ENCODE measurements at places on chromosomes 1 and 21. TPM values are rescaled to one million over a fixed set of nuclear protein-coding genes. Genes with fewer than 3 reads are reported as not detected.

- H3K36me3 ChIP-seq, result no peaks in the 10 kb centered on the region
- H3K4me1 ChIP-seq, result no peaks in the 10 kb centered on the region
- H3K27ac ChIP-seq, result no peak overlapping the region
- DNase-seq, result no peak
- H3K4me3 ChIP-seq, result no peak overlapping the region
Observed at GRCh38 chr1:103218369-103218768, 110.0 kb upstream of the COL11A1 start.

GRCh38 chr1:84247425-84248220 is 53.9 kb upstream of the SAMD13 start:
- no peaks in the 10 kb centered on the region for H3K27me3 ChIP-seq
- no peak overlapping the region for H3K4me3 ChIP-seq
- H3K36me3 ChIP-seq, result peaks cover 1% of the 10 kb centered on the region

DNA sequence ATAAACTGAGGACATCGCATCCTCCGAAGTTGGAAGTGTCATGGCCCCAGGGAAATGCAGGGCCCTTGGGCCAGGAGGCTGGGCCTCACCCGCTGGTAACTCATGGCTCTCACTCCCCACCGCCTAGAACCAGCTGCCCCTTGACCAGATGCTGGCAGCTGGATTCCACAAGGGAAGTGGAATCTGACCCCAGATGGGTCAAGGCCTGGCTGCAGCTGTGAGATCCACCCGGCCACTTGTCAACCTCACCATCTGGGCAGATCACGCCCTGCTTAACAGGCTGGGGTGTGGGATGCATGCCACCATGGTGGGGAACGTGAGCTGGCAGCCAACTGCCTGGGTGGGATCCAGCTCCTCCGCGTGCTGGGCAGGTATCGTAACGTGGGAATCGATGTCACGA is 25.5 kb downstream of the KCNAB2 start:
- H3K36me3 ChIP-seq, result peaks cover 5% of the 10 kb centered on the region
- no peaks in the 10 kb centered on the region for H3K4me1 ChIP-seq
- no peaks in the 10 kb centered on the region for H3K27me3 ChIP-seq
- no peak overlapping the region for H3K4me3 ChIP-seq
- H3K27ac ChIP-seq, result no peak overlapping the region

DNA sequence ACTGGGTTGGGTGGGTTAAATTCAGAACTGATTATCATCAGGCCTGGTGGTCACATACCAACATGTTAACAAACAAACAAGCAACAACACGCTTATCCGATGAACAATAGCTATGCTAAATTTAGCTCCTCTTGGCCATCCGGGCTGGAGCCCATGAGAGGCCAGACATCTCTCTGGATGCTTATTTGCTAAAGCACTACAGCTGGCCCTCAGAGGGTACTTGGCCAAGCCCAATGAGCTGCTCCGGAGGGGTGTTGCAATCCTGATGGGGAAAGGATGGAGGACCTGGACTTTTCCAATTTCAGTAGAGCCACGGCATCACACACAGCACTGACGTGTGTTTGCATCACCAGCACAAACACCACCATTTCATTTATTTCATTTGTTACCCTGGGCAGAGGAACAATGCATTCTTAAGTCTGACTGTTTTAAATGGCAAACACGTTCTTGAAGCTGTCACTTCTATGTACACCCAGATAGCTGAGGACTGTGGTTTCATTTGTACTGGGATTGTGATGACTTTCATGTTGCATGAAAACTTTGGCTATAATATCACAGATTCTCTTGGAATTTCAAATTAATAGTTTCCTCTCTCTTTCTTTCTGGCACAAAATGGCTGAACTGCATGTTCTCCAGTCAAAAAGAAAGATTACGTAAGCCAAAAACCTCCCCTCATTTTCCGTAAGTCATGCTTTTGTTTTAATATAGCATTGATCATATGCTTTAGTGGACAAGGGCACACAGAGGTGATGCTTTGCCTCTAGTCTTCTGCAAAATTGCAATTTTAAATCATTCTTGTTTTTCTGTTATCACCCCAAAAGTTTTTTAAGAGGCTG is 359.8 kb upstream of the KAZN start:
- H3K36me3 ChIP-seq, result no peaks in the 10 kb centered on the region
- no peak for DNase-seq
- no peaks in the 10 kb centered on the region for H3K27me3 ChIP-seq

The OR2T29 gene
- not detected for total RNA-seq

Measured in activated naive CD8-positive, alpha-beta T cell treated with anti-CD3 and anti-CD28 coated beads for 36 hours (primary cell).